ENCODE measurements at places on chromosomes 3 and 15.

GRCh38 chr3:194101592-194102432 lies 34.1 kb upstream of the HES1 start:
- DNase-seq, result no peak

GRCh38 chr15:100712226-100712625 lies 109.8 kb downstream of the ASB7 start:
- DNase-seq, result no peak

- no peak for DNase-seq
These were observed 303.1 kb upstream of the SEMA6D start for GRCh38 chr15:47414207-47414606.

DNA sequence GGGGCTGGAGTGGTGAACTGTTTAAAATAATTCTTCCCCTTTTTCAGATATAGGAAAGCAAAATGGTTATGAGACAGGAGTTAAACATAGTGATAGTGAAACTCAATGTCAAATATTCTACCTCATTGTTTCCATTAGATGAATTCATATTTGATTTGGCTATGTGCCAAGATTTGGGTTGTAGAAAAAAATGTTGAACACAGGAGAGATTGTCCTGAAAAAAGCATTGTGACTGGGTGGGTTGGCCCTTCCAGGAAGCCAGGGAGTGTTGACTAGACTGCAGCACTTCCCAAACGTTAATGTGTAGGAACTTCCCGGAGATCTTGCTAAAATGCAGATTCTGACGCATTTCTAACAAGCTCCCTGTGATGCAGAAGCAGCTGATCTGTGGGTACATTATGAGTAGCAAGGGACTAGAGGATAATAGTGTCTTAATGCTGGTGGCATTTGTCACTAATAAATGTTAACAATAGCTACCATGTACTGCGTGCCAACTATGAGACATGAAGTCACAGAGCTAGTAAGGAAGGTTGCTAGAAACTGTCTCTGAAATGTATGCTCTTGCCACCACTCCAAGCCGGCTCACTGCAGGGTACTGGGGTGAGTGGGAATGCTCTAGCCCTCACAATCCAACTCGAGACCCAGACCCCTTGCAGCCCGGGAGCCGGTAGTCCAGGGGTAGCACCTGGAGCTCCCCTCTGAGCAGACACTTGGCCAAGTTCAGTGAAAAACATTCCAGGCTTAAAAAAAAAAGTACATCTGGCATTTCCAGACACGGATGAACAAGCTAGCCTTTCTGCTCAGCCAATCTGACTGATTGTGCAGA lies 120.6 kb downstream of the CD47 start:
- no peak for DNase-seq

DNA sequence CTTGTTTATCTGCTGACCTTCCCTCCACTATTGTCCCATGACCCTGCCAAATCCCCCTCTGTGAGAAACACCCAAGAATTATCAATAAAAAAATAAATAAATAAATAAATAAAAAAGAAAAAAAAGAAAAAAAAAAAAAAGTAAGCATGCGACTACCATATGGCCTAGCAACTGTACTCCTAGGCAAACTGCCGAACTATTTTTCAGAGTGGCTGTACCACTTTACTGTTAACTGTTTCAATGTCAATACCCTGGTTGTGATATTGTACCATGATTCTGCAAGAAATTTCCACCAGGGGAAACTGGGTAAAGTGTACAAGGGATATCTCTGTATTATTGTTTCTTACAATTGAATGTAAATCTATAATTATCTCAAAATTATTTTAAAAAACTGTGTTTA lies 41.3 kb upstream of the MAP4 start:
- DNase-seq, result no peak

DNA sequence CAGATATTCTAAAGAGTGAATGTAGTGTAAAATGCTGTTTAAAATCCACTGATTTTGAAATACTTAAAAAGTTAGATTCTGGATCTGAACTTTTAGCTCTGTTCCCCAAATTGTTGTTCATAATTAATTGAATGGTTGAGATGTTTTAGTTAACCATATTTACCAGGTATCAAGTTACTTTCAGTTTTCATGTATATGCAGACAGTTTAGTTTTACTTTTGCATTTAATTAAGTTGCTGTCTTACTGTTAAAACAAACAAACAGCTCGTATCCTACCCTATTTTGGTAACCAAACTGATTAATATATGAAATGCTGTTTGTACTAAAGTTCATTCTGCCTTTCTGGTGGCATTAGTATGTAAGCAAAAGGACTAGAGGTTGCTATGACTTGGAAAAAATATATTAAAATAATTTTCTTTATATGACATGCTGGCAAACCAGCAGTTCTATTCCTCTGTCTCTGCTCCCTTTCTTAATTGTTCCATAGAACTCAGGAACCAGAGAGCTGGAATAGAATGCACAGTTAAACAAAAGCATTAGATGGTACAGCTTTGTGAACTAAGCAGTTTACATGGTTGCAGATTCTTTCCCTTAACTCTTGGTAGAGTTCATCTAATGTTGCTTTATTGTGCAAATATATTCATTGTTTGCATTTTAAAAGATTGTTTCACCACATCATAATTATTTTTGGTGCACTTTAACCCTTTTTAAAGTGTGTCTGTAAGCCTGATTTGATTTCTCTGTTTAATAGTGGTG lies 39.5 kb upstream of the SCAANT1 start:
- no peak for DNase-seq

DNA sequence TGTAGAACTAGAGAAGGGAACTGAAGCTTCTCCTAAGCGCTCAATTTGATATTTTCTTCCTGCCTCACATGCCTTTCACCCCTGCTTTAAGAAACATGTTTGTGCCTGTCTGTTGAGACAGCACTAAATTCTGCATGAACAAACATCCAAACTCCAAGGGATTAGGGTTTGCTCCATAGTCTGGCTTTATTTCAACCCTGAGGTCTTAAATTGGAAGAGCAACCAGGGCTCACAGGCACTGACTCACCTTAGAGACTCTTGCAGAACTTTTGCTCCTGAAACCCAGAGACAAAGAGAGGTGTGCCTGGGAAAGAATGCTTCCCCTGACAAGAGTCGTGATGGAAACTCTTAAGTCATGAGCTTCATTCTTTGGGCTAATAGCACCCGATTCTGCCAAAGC lies 393.9 kb upstream of the MCTP2 start:
- DNase-seq, result no peak

GRCh38 chr15:52642386-52643361 lies 36.5 kb downstream of the ATOSA start:
- DNase-seq, result no peak

DNA sequence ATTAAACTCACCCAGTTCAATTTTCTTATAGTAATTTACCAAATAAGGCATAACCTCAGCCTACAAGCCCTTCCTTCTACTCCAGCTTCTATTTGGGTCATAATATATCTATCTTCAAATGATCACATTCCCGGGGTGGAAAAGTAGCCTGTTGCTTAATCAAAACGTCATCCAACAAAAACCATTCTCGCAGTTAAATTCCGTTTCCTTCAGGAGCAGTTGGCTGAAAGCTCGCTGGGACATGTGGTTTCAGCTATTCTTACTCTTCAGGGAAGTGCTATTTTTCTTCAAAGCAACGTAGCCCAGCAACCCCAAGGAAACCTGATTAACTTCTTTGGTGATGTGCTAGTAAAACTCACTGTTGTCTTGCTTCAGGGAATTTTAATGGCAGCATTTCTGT lies 59.6 kb downstream of the MAGI1 start:
- DNase-seq, result peak; percentile 27

GRCh38 chr3:196166741-196167140 lies 44.5 kb downstream of the ZDHHC19 start:
- DNase-seq, result no peak

DNA sequence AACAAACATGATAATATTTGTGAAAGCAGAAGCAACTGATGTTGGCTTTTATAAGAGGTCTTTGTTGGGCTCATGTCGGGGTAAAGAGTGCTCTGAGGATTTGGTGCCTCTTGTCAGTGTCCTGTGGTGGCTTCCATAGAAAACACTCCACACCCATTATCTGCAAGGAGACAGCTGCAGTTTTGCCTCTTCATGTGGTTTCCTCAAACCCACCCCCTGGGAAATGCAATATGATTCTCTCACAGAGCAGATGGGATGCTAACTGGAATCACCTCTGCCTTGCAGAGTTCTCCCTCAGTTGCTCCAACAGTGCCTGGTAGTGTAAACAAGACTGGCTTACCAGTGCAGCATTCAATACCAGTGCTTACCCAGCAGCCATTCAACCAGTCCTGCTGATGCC lies 771.4 kb upstream of the CFAP20DC start:
- DNase-seq, result no peak

DNA sequence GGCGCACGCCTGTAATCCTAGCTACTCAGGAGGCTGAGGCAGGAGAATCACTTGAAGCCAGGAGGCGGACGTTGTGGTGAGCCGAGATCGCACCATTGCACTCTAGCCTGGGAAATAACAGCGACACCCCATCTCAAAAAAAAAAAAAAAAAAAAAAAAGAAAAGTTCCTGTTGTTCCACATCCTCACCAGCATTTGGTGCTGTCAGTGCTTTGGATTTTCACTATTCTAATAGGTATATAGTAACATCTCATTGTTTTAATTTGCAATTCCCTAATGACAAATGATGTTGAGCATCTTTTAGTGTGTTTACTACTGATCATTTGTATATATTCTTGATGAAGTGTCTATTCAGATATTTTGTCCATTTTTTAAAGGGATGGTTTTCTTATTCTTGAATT lies 24.6 kb downstream of the UBR1 start:
- no peak for DNase-seq

- no peak for DNase-seq
These were observed 965 bp downstream of the FLNB start for GRCh38 chr3:58009026-58009748.

DNA sequence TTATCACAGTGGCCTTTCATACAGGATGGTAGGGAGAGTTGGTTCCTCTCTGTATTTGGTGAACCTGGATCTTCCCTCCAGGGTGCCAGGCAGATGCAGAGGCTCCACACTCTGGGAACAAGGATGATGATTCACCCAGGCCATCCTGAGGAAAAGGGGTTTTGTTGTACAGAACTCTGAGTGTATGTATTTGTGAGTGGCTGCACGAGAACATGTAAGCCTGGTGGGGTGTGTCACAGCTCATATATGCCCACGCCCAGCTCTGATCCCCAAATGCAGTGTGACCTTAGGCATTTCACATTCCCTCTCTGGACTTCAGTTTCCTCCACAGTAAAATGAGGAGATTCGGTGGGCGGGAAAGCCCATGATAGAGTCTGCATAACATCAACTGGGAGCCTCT lies 11.6 kb upstream of the CILP start:
- DNase-seq, result no peak

DNA sequence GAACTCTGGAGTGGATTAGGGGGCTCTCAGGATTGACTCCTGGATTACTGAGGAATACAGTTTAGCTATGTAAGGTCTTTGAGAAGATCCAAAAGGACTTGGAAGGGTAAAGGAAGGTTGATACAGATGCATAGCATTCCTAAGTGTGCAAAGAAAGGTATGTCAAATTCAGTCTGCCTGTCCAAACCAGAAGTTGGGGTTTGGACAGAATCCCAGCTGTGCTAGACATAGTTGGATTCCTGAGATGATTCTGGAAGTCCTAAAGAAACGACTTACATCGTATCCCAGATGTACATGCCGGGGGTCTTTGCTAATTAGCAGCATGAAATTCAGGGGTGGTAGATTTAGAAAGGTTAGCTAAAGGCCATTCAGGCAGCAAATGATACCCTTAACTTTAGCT lies 97.7 kb upstream of the TSPAN3 start:
- no peak for DNase-seq

- DNase-seq, result no peak
These were observed 133.6 kb downstream of the NSMCE3 start for GRCh38 chr15:29135702-29136646.

DNA sequence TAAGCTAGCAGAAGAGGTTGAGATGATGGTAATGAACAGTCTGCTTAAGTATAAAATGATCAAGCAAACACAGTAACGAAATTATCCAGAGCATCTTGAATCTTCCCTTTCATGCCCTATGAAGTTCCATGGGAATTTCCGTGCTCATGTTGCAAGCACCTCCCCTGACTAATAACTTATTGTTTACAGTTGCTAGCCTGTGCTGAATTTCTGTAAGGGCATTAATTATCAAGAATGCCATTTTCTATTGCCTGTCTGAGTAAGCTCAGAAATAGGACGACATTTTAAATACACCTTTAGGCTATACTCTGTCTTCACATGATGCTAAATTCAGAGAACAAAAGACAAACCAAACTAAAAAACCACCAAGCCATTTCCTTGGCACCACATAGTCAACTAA lies 257.5 kb upstream of the LRTM1 start:
- DNase-seq, result peak; percentile 56

- no peak for DNase-seq
These were observed 98.5 kb upstream of the ROBO2 start for GRCh38 chr3:76941376-76941775.

- DNase-seq, result no peak
These were observed 173.0 kb downstream of the LPP start for GRCh38 chr3:188326968-188327367.

- no peak for DNase-seq
These were observed 158.2 kb downstream of the RPLP1 start for GRCh38 chr15:69610858-69611257.

GRCh38 chr3:124833710-124834332 lies 53.3 kb downstream of the ITGB5 start:
- no peak for DNase-seq

DNA sequence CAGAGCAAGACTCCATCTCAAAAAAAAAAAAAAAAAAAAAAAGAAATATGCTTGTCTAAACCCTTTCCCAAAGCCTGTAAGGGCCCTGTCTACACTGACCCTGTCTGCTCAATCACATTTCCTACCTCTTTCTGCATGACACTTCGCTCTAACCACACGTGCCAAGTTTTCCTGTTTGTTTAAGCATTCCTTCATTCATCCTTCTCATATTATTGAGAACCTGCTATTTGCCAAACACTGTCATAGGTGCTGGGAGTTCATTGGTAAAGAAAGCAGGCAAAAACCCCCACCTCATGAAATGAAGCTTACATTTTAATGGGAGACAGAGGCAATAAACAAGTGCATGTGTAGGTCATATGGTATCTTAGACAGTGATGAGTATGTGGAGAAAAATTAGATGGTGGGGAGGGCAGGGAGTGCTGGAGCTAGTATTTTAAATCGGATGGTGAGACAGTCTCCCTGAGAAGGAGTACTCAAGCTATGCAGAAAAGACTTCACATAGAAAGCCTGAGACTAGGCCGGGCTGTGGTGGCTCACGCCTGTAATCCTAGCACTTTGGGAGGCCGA lies 48.0 kb downstream of the B3GNT5 start:
- DNase-seq, result no peak

DNA sequence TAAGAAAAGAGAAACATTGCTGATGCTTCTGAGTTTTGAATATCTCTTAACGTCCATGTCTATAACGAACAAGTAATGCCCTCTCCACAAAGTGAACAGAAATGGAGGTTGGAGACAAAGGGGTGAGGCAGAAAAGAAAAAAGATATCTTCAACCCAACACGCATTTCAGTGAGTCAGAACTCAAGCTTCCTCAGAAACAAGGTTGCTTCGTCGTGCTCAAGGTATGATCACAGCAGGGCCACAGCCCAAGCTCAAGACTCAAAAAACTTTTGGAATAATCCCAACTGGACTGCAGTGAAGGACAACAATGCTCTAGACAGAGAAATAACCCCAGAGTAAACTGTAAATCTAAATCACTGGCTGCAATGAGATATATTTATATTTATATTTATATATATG lies 18.9 kb downstream of the WNT5A start:
- peak; percentile 39 for DNase-seq

GRCh38 chr3:113183748-113184661 lies 27.4 kb upstream of the BOC start:
- DNase-seq, result no peak

All from trophoblast cell (in vitro differentiated cells and primary cell).